ENCODE measurements at places on chromosomes 13 and 19.

DNA sequence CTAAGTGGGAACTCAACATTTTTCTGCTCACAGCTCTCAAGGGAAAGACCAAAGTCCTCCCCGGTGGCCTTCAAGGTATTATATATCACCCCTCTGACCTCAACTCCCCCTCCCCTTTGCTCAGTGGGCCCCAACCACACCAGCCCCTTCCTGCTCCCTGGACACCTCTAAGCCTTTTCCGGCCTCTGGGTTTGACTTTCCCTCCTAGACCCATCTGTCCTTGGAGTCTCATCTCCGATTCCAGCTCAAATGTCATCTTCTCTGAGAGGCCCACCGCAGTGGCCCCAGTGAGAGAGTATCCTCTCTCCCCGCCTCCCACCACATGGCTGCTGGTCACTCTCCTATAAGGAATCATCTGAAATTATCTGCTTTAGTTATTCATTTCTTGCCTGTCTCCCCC lies 941 bp upstream of the UHRF1 start:
- no peak for DNase-seq

DNA sequence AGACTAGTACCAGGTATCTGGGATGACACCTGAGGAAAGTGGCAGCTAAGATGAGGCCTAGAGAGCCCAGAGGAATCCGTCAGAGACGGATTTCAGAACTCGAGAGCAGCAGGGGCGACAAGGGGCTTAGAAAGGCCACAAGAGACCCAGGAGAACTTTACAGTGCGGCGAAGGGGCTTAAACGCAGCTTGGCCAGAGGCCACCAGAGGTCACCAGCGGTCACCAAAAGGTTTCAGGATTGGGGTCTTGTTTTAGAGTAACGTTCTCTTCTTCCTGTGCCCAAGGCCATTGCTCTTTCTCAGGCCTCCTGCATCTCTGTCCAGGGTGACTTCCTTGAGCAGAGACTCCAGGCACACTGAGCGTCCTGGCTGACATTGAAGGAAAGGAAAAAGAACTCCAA lies 2.2 kb downstream of the ZSCAN22 start:
- DNase-seq = no peak

DNA sequence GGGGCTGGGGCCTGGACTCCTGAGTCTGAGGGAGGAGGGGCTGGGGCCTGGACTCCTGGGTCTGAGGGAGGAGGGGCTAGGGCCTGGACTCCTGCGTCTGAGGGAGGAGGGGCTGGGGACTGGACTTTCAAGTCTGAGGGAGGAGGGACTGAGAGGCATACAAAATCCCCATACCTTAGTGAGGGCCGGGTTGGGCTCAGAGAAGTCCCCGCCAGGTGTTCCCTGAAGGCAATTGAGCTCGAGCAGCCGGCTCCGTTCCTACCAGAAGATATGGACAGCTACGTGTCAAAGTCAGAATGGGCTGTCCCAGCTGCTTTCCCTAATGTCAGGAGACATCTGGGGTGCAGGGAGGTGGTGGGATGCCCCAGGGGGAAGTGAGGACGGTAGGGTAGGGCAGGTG lies 9.5 kb downstream of the PHLDB3 start:
- DNase-seq = no peak

GRCh38 chr19:5153601-5154128 lies 184.8 kb downstream of the KDM4B start:
- DNase-seq = no peak

DNA sequence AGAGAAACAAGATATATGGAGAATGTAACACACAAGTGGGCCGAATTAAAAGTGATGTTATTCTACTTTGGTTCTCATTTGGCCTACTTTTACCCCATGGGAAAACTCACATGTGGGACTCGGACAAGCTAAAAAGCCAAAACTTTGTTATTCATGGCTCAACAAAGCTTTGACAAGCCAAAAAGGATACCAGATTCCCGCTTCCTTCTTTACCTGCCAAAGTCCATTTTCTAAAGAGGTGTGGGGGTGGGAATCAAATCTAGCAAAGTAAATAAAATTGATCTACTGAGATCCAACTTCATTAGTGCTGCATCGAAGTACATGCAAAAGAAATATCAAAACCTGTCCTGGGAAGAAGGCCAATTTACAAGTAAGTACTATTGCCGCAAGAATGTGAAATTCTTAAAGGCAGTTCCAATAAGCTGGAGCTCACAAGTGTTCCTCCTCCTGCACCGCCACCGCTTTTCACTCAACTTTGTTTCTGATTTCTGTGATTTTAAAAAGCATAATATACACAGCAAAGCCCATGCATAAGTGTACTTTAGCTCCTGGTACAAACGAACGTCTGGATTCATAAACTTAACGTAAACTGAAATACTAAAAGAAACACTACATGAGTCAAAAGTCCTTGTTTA lies 1.1 kb downstream of the LNX2 start:
- DNase-seq = no peak

GRCh38 chr19:1522838-1523237 lies 1.0 kb upstream of the PLK5 start:
- DNase-seq = no peak

GRCh38 chr19:4568886-4569285 lies 9.4 kb upstream of the SEMA6B start:
- DNase-seq = no peak

- no peak for DNase-seq
Measured at GRCh38 chr13:110607675-110608224, 7.6 kb upstream of the NAXD start.

Measured in stimulated activated naive CD4-positive, alpha-beta T cell treated with Interleukin-2 at 50 U/mL for 16 hours (primary cell).